Skeletal muscle tissue (tissue), 5 donors: ENCODE measurements at places on chromosomes 1 and 21. TPM values are rescaled to one million over a fixed set of nuclear protein-coding genes. Genes with fewer than 3 reads are reported as not detected.

Gene RGS16
- total RNA-seq: 7.8 TPM

Gene PLXNA2
- 14.1 TPM for total RNA-seq

Gene TCEA3
- total RNA-seq: 314 TPM

Gene FCMR
- total RNA-seq: 0.52 TPM

Gene AADACL4
- total RNA-seq: not detected

Gene LORICRIN
- not detected for total RNA-seq
